Upper lobe of left lung (tissue), 6 donors: ENCODE measurements at places on chromosomes 4 and X. TPM values are rescaled to one million over a fixed set of nuclear protein-coding genes. Genes with fewer than 3 reads are reported as not detected.

- no peaks in the 10 kb centered on the region for H3K36me3 ChIP-seq
- no peak overlapping the region for H3K4me3 ChIP-seq
- peaks cover 15% of the 10 kb centered on the region for H3K4me1 ChIP-seq
- no peaks in the 10 kb centered on the region for H3K27me3 ChIP-seq
- no peak overlapping the region for H3K27ac ChIP-seq
Measured at GRCh38 chrX:53085661-53086229, 3.6 kb downstream of the TSPYL2 start.

- H3K4me3 ChIP-seq, result no peak overlapping the region
- no peak overlapping the region for H3K27ac ChIP-seq
- H3K27me3 ChIP-seq, result no peaks in the 10 kb centered on the region
- H3K36me3 ChIP-seq, result no peaks in the 10 kb centered on the region
Measured at GRCh38 chr4:41081847-41082246, 132.5 kb downstream of the APBB2 start.

- H3K36me3 ChIP-seq, result no peaks in the 10 kb centered on the region
- no peak overlapping the region for H3K27ac ChIP-seq
- H3K27me3 ChIP-seq, result no peaks in the 10 kb centered on the region
- no peak overlapping the region for H3K4me3 ChIP-seq
Measured at GRCh38 chr4:177322266-177322665, 12.6 kb downstream of the NEIL3 start.

- peak; percentile 52 for DNase-seq
- H3K4me3 ChIP-seq, result peak overlapping the region; percentile 38
- H3K4me1 ChIP-seq, result peaks cover 31% of the 10 kb centered on the region
- H3K27ac ChIP-seq, result peak overlapping the region; percentile 50
- peaks cover 18% of the 10 kb centered on the region for H3K36me3 ChIP-seq
- no peaks in the 10 kb centered on the region for H3K27me3 ChIP-seq
Measured at GRCh38 chr4:184805462-184806228, 20.1 kb downstream of the ACSL1 start.

DNA sequence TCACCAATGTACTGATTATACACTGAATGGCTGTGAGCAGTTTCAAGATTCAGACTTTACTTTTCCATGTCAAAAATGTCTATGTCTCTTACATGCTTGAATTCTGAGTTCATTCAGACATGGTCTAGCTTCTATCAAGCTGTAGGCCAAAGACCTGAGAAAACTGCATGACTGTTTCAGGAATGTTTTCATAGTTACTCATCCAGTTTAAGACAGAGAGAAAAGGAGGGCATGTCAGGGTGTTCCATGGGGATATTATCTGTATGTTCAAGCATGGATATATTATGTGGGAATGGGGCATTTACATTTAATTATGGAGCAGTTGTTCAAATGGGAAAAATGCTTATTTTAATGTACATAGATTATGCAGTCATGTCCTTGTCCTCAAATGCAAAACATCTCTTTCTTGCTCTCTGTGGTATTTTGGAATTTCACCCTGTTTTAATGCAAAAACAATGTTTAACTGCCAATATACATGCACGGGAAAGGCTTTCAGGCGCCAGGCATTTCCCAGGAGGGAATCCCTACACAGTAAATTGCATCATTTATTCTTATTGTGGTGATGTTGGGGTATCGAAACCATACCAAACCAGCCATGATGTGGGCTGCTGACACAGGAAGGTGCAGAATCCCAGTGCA lies 429.1 kb upstream of the INTU start:
- no peaks in the 10 kb centered on the region for H3K27me3 ChIP-seq
- H3K36me3 ChIP-seq, result no peaks in the 10 kb centered on the region
- no peak overlapping the region for H3K4me3 ChIP-seq

- H3K27me3 ChIP-seq, result no peaks in the 10 kb centered on the region
- no peak for DNase-seq
- H3K27ac ChIP-seq, result no peak overlapping the region
- H3K36me3 ChIP-seq, result no peaks in the 10 kb centered on the region
- H3K4me3 ChIP-seq, result no peak overlapping the region
Measured at GRCh38 chrX:8887004-8887403, 85.8 kb upstream of the FAM9A start.

GRCh38 chrX:10190367-10190766 lies 33.6 kb downstream of the CLCN4 start:
- no peak overlapping the region for H3K27ac ChIP-seq
- H3K36me3 ChIP-seq, result no peaks in the 10 kb centered on the region
- DNase-seq, result no peak
- no peak overlapping the region for H3K4me3 ChIP-seq

Gene GAGE13
- total RNA-seq, result not detected

Gene LETM1
- total RNA-seq, result 31.4 TPM

Gene EPHA5
- total RNA-seq, result not detected

Gene GLOD5
- total RNA-seq, result 1.1 TPM
